Activated gamma-delta T cell (primary cell): ENCODE measurements at places on chromosomes 16 and 17.

GRCh38 chr16:27476240-27476639 is 73.5 kb downstream of the GTF3C1 start:
- DNase-seq = no peak

DNA sequence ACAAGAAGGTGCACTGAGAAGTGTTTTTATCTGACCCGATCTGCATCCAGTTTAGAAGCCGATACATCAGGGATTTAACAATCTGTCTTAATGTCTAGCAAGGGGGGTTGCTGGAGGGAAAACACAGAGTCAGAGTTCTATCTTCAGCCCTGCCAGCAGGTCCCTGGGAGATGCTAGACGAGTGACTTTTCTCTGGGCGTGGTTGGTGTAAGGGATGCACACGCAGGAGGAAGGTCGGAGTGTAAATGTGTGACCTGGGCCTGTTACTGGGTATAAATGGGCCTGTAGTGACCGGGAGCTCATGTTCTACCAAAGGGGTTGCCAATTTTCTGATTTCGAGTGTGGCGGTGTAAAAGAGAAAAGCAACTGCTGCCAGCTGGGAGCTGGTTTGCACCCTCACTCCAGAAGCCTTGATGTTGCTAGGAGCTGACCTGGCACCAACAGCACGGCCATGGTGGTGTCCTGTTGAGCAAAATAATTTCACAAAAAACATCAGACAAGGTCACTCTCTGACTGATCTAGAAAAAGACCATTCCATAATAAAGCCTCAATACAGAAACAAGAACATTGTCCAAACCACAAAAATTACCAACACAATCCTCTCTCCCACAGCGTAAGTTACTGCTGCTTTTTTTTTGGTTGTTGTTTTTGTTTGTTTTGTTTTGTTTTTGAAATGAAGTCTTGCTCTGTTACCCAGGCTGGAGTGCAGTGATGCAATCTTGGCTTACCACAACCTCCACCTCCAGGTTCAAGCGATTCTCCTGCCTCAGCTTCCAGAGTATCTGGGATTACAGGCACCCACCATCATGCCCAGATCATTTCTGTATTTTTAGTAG is 1.3 kb upstream of the KCTD13 start:
- no peak for DNase-seq

GRCh38 chr17:79273660-79274059 is 199.0 kb downstream of the ENGASE start:
- DNase-seq = no peak

GRCh38 chr16:19746561-19746960 is 28.5 kb downstream of the IQCK start:
- DNase-seq = no peak

GRCh38 chr16:73048292-73049080 is 558 bp upstream of the ZFHX3 start:
- no peak for DNase-seq

DNA sequence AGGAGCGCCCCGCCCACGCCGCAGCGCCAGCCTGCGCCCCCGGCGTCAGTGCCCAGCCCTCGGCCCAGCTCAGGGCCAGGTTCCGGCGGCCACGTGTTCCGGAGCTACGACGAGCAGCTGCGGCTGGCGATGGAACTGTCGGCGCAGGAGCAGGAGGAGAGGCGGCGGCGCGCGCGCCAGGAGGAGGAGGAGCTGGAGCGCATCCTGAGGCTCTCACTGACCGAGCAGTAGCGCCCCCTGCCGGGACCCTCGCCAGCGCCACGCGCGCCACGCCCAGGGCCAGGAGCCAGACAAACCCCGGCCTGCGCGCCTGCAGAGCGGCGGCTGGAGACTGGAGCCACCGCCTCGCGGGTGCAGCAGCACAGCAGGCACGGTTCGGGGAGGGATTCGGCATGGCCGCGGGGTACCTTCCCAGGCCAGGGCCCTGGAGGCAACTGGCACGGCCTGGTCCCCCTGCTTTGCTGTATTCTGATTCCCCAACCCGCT is 9.3 kb downstream of the CORO6 start:
- peak; percentile 87 for DNase-seq

- DNase-seq = no peak
Observed at GRCh38 chr16:77975942-77976341, 46.4 kb upstream of the CLEC3A start.

- no peak for DNase-seq
Observed at GRCh38 chr16:75138636-75139035, 9.7 kb upstream of the ZFP1 start.

GRCh38 chr17:38748149-38748891 is at the start of gene PCGF2:
Gene PCGF2 (minus strand): TSS chr17:38748336. CDS start chr17:38740402, 7,934 bp downstream.
- no peak for DNase-seq

DNA sequence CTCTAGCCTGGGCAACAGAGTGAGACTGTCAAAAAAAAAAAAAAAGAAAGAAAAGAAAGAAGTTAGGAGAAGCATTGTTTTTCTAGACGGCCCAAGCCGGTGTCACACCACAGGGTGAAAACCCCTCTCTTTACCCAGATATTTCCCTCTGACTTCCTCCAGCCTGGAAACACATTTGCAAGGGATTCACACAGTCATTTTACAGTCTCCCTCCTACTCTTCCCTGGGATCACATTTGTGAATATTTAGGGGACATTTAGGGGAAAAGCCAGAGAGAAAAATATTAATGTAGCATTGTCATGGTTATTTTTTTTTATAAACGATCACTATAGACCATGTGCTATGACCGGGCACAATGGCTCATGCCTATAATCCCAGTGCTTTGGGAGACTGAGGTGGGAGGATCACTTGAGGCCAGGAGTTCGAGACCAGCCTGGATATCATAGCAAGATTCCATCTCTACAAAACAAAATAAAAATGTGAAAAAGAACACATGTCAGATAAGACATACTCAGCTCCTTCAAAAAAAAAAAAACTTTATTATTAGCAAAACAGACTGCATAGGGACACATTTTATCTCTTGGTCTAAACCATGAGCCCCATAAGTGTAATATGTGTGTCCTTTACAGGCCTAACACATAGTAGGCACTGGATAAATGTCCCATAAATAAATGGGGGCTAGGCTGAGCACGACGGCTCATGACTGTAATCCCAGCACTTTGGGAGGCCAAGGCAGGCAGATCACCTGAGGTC is 10.9 kb upstream of the SDR42E2 start:
- DNase-seq = no peak

- DNase-seq = no peak
Observed at GRCh38 chr17:81018044-81018802, 16.7 kb upstream of the BAIAP2 start.

DNA sequence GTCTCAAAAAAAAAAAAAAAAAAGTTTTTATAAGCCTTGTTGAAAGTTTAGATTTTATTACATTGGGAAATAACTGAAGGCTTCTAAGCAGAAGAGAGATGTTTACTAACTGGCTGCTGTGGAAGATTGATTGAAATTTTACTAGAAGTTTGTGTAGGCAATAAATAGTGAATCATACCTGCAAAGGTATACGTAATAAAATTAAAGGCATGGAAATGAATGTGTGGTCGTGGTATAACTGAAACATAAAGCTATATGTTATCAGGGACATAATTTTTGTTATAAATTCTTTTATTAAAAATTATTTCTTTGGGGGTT is 8.7 kb downstream of the LUC7L3 start:
- DNase-seq = no peak

DNA sequence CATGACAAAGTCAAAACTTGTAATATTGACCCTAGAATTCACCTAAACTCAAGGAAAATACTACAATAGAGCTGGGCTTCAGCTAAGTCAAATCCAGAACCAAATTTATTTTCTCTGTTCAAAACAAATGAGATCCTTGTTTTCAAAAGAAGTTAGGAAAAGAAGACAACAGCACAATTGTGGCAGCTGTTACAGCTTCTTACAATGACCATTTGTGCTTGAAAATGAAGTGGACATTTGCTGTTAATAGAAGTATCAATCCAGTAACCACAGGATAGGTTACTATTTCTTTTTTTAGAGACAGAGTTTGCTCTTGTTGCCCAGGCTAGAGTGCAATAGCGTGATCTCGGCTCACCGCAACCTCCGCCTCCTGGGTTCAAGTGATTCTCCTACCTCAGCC is 44.4 kb downstream of the APPBP2 start:
- no peak for DNase-seq

DNA sequence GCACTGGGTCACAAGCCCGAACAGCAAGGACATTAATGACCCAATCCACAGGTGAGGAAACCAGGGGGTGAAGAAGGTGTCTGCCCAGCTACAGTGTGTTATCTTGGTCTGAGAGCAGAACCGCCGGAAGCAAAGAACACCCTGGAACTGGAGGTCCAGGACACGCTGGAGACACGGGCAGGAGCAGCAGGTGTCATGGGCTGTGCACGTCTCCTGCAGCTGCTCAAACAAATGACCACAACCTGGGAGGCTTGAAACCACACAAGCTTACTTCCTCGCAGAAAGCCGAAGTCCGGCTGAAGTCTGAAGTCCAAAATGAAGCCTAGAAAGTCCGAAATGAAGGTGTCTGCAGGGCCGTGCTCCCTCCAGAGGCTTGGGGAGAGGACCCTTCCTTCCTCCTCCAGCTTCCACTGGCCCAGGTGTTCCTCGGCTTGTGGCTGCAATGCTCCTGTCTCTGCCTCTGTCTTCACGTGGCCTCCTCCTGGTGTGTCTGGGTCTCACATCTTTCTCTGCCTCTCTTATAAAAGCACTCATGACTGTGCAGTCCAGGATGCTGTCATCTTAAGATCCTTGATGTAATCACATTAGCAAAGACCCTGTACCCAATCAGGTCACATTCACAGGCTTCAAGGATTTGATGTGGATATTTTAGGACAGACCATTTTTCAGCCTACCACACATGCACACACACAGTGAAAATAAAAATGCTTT is 351.2 kb downstream of the C16orf95 start:
- DNase-seq = no peak

- no peak for DNase-seq
Observed at GRCh38 chr17:83179811-83180210, 100.4 kb downstream of the METRNL start.

DNA sequence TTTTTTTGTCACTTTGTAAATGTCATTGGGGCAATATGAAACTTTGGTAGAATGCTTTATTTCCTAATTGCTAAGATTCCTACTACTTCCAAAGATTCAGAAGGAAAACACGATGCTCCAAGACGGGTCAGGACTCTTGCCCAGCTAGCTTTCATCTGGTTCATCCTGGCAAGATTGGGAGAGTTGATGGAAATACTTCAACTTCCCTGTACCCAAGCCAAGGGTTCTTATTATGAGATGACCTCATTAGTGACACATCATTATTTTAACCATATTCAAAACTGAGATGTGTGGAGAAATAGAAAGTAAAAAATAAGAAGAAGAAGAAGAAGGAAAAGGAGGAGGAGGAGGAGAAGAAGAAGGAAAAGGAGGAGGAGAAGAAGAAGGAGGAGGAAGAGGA is 25.6 kb downstream of the SOX9 start:
- no peak for DNase-seq

- DNase-seq = no peak
Observed at GRCh38 chr16:58236231-58236690, 38.4 kb upstream of the CSNK2A2 start.

GRCh38 chr16:12078405-12079280 is 102.1 kb downstream of the SNX29 start:
- DNase-seq = no peak

- DNase-seq = no peak
Observed at GRCh38 chr17:77886387-77886728, 72.1 kb upstream of the TNRC6C start.

DNA sequence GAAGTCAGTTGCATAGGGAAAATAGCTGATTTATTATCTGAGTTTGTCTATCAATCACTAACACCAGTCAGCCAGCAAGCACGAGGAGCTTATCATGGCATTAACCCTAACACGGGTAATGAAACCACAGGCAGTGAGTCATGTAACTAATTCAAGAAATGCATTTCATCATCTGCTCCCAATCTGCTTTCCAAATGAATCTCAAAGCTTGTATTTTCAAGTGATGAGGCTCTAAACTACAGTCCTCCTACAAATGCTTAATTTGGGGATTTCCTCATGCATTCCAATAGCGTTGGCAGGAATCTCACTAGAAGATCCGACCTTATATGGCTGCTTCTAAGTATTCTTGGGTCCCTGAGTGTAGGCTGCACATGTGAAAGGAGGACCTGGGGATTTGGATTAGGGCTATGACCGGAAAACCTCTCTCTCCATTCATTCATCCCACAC is 118.4 kb upstream of the HSBP1 start:
- DNase-seq = no peak

- DNase-seq = no peak
Observed at GRCh38 chr17:80763293-80763867, 218.7 kb downstream of the RPTOR start.

- DNase-seq = no peak
Observed at GRCh38 chr17:80416260-80416939, 1.4 kb downstream of the ENDOV start.

- peak; percentile 46 for DNase-seq
Observed at GRCh38 chr17:7356072-7356549, 1.2 kb downstream of the TMEM95 start.

DNA sequence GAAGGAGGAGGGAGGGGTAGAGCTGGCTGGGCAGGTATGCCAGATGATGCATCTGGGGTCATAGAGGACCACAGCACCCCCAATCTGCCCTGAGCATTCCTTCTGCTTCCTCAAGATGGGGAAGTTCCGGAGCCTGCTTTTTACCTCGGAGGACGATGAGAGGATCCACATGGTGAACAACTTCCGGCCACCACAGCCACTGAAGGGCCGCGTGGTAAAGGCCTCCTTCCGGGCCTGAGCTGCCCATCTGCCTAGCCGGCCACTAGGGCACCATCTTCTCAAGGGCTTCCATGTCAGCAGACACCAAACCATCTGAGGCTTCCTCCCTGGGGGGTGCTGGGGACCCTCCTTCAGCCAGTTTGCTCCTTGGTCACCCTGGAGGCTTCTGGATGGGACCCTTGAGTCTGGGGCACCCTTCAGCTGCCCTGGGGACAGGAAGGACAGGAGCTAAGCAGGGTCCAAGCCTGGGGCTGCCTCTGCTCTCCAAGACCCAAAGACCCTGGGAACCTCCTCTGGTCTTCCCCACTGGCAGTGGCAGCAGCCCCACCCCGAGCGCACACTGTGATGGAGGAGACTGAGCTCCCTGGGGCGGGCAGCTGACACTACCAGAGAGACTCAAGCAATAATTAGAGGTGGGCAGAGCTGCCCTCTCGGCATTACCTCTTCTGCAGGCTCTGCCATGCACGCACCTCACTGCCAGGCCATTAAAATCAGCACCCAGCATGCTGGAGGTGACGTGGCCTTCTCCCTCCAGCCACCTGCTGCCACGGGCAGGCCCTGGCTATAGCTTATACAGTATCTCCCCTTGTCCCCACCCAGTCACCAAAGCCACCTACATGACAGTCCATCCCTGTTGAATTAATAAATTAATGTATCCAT is 9.3 kb downstream of the CA7 start:
- no peak for DNase-seq
